ENCODE measurements at places on chromosomes 11 and 22.

- DNase-seq: no peak
Observed at GRCh38 chr11:65262381-65262680, 569 bp downstream of the POLA2 start.

DNA sequence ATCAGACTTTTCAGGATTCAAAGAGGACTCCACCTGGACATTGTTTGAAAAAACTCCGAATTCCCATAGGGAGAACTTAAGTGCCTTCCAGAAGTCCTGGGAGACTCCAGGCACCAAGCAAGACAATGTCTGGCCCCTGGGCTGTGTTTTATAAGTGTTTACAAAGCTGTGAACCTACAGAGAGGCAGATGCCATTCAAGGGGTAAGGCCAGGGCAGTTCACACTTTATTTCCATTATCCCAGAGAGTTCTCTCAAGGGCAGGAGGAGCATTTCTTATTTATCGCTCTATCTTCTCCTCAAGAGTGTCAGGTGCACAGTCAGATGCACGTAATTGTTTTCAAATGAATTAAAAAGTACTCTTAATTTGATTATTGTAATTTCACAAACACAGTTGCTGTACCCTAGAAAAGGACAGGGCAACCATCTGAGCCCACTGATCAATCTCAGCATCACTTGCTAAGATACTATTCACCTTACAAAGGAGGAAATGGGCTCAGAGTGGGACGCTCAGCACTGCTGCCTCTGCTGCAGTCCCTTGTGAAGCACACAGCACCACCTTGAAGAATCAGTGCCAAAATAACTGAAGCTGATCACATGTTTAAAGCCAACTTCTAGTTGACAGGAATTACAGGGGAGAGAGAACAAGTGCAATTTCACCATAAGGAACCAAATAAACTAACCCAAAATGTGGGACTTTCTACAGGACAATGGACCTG, 35.0 kb downstream of the RASSF10 start:
- no peak for DNase-seq

DNA sequence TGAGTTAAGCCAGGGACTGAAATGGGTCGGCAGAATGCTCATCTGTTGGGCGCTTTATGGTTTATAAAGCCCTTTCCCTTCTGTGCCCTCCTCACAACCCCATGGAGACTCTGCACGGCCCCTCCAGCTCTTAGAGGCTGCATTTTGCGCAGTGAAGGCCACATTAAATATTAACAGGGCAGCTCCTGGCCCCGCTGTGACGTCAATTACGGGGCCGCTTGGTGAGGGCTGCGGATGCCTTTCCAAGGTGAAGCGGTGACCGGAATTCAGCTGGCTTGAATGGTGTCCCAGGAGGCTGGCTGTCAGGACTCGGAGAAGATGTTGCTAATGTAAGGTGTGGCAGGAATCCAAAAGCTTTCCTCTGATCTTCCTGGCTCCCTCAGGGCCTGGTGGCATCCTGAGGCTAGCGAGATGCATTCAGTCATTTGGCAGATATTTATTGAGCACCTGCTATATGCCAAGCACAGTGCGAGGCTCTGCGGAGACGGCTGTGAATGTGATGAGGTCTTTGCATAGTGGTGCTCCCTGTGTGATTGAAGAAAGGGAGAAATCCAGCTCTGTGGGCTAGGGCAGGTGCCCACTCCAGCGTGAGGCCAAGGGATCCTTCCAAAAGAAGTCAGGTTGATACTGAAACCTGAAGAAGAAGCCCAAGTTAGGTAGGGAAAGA, 10.4 kb upstream of the YWHAH start:
- no peak for DNase-seq

DNA sequence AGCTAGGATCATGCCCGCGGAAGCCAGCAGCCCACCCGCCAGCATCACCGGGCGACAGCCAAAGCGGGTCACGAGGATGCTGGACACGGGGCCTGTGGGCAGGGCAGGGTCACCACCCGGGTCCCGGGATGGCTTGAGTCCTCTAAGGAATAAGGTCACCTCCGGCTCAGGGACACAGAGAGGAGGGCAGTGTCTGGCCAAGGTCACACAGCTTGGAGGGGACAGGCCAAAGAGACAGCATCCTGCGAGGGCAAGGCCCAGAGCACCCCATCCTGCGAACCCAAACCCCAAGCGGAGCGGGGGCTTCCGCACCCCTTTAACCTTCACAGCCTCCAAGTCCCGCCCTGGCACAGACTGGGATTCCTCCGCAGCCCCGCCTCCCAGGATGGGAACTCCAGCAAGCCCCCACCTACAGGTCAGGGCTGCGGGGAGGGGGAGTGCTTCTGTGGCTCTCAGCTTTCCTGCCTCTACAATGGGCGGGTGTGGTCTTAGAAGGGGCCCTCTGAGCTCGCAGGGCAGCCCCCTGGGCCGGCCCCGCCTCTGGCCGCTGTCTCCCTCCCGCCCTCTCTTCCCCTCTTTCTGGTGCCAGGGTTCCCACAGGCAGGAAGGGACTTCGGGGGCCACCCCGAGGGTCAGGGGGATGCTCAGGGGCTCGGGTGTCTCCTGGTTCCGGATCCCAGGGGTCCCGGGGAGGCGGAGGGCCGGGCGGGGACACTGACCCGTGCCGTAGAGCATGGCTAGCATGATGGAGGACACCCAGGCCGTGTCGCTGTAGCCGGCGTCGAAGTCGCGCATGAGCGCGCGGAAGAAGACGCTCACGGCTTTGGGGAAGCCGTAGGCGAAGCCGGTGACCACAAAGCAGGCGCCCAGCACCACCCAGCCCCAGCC, 1.8 kb downstream of the SLC16A8 start:
- no peak for DNase-seq

GRCh38 chr22:29773233-29773632, 6.1 kb downstream of the UQCR10 start:
- no peak for DNase-seq

DNA sequence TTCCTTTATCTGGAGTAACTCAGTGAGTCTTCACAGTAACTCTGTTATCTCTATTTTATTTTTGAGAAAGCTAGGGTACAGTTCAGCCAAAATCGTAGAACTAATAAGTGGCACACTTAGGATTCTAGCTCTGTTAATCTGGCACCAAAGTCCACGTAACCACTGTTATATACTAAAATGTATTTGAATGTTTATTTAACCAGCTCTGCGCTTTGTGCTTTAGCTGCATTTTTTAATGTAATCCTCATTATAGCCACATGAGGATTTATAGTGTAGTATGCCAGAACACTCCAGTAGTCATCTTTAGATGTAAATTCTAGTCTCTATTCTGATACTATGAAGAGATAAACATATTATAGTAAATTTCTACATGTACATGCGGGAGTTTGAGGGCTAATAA, 36.8 kb downstream of the YAP1 start:
- no peak for DNase-seq

DNA sequence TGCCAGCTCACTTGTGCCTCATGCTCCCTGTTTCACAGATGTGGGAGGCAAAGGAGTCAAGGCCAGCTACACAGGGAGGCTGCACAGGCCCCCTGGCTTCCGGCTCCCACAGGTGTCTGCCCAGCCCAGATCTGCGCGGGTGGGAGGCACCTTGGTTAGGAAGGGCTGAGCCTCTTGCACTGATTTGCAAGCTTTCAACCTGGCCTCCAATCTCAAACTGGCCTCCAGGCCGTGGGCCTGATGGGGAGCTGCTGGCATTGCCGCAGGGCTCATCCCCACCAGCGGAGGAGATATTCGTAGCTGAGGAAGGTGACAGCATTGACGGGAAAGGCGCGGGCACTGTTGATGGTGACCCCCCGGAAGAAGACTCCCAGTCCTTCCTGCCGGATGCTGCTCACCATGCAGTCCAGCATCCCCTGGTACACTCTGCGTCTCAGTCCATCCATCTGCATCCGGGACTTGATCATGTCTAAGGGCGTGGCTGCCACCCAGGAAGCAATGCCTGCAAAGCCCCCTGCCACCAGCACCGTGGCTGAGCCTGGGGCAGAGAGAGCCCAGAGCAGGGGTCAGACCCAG, 6.2 kb downstream of the SLC25A45 start:
- no peak for DNase-seq

DNA sequence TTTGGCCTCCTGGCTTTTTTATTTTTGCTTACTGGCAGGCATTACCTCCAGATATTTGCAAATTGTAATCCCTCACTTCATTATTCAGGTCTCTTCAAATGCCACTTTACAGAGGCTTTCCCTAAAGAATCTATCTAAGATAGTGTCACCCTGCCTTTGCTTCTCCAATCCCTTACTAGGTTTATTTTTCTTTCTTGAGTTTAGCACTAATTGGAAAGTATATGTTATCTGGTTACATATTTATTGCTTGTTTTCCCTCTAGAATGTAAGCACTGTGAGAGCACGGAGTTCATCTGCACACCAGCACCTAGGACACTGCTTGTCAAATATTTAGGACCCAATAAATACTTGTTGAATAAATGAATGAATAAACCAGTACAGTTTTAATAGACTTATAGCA, 3.5 kb downstream of the KIF18A start:
- DNase-seq: no peak

- no peak for DNase-seq
Observed at GRCh38 chr11:28697920-28698827, 590.0 kb downstream of the METTL15 start.

GRCh38 chr22:44075022-44075421, 50.9 kb downstream of the PARVB start:
- DNase-seq: no peak

GRCh38 chr11:35178873-35179272, 39.9 kb downstream of the CD44 start:
- DNase-seq: no peak

DNA sequence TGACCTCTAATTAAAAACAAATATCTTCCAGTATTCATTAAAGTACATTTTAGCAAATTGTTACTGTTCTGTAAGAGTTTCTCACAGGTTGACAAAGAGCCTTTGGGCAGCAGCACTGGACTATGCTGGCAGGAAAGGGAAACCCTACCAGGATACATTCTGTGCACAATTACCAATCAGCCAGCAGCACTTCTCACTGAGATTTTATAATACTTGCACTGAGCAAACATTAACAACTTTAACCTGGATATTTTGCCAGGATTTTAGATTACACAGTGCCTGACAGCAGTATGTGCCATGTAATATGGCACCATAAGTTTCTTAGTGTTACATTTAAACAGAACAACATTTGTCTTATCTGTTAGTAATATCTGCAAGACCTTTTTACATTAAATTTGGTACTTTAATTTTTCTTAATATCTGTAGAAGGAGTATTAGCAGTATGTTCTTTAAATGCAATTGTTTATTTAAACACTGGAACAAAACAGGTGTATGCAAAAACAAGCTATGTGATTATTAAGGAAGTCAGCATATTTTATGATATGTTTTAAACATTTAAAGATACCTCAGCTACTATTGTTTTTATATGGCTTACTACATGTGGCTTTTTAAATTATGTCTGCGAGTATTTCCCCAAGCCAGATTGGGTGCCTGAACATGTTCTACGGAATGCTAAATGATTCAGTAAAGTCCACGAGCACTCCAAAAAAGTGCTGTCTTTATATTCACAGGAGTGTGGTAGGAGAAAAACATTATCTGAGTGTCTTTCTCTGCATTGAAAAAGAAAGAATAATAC, 699.0 kb upstream of the LUZP2 start:
- DNase-seq: no peak

GRCh38 chr11:66020618-66021357, 5.5 kb downstream of the CATSPER1 start:
- DNase-seq: no peak

DNA sequence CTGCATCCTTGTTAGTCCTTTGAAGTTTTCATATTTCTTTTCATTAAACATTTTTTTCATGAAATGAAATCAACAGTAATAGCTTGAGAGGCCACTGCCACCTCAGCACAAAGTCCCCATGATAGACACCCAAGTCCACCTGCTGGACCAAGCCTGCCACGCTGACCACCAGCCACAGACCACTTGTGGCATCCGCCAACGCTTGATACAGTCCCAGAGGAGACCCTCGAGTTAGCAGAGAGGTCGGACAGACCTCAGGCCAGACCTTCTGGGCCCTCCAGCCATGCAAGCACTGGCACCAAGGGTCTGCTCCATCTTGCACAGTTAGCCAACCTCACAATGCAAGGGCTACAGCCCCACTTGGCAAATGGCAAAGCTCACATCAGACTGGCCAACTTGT, 91.8 kb upstream of the RTL6 start:
- no peak for DNase-seq

GRCh38 chr11:17273211-17273610, 3.3 kb upstream of the NUCB2 start:
- no peak for DNase-seq

DNA sequence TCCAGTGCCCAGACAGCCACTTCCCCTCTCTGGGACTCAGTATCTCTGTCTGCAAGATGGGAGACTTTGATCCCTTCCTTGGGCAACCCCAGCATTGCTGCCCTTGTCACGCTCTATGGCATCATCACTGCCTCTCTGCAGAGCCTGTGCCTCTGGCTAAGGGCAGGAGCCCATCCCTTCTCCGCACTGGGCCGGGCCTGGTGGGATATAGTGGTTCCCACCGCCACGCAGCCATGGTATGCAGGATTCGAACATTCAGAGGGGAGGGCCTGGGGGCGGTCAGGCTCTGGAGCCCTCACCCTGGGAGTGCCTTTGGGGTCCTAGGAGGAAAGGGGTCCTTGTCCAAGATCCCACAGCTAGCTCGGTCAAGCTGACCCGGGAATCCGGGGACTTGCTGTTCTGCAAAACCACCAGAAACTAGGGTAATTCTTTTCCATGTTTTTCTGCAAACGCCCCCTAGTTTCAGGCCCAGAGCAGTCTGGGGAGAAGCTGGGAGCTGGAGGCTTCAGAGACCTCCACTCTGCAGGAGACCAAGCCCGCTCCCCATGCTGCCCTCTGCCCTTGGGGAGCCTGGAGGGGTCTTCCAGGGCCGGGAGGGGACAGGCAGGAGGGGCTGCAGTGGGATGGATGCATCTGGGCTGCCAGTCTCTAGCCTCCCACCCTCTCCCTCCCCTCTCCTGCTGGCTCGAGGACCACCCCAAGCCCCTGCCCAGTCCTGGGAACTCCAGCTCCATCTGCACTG, 24.4 kb upstream of the CBX7 start:
- no peak for DNase-seq

DNA sequence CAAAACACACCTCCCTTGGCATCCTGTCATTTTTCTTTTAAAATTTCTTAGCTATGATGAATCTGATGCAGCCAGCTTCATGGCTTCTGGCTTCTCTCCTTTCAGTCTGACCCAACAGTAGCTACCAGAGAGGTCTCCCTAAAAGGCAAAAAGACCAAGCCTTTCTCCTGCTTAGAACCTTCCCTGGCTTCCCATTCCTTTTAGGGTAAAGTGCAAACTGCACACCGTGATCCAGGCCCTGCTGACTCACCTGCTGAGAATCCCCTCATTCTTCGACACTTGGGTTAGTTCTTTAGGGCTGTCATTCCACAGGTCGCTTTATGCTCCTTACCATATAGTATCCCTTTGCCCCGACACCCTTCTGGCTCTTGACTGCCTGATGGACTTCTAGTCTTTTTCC, 362.4 kb downstream of the MIAT start:
- no peak for DNase-seq

GRCh38 chr11:123581651-123582399, 72.6 kb downstream of the SCN3B start:
- DNase-seq: no peak

- DNase-seq: no peak
Observed at GRCh38 chr11:111777094-111778046, 11.2 kb upstream of the PPP2R1B start.

- no peak for DNase-seq
Observed at GRCh38 chr11:42812960-42813359, 498.8 kb upstream of the API5 start.

All from stimulated activated CD8-positive, alpha-beta memory T cell treated with anti-CD3 and anti-CD28 coated beads, Interleukin-2, amount 100 ng/mL, for 1 hour (primary cell).